Activated CD4-positive, alpha-beta T cell treated with anti-CD3 and anti-CD28 coated beads, Interleukin-10, Interleukin-2, amounts not matched to agents 100 ng/mL and 50 ng/mL, durations not matched to agents 16 hours and 8 hours (primary cell): ENCODE measurements at places on chromosomes 16 and 17.

- DNase-seq, result no peak
Observed at GRCh38 chr17:78345791-78346494, 13.9 kb downstream of the SOCS3 start.

GRCh38 chr17:65902155-65902554 is 289.8 kb downstream of the CEP112 start:
- no peak for DNase-seq

- no peak for DNase-seq
Observed at GRCh38 chr17:3846437-3847164, 555 bp upstream of the NCBP3 start.

DNA sequence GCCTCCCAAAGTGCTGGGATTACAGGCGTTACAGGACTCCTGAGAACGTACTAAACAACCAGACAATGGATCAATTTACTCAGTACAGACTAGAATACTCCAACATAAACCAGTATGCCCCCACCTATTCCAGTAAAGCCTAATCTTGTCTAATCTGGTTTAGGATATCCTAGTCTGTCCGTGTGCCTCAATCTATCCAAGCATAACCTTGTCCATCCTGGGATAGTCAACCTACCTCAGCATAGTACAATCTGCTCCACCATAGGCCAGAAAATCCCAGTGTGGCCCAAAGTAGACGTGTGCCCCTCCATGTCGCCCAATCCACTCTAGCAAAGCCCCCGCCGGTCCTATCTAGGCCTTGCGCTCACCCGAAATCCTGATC is 625 bp downstream of the DVL2 start:
- DNase-seq, result no peak

GRCh38 chr17:43578699-43579565 is 32.8 kb upstream of the ETV4 start:
- DNase-seq, result peak; percentile 58

DNA sequence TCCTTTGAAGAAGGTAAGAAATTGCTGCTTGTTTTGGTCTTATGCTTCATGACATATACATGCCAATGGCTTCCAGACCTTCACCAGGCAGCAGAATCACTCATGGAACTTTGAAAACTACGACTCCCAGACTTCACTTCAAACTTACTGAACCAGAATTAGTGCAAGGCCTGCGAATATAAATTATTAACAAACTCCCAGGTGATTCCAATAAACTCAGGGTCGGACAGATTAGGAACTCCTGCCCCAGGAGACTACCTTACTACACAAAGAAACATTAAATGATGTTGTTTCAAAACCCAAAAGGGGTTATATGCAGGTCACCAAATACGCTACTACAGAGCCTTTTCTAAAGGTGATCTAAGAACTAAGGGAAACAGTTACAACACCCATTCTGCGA is 20.4 kb downstream of the PSME3IP1 start:
- no peak for DNase-seq

GRCh38 chr17:35006961-35007360 is 26.6 kb downstream of the LIG3 start:
- DNase-seq, result no peak

- DNase-seq, result no peak
Observed at GRCh38 chr17:81667754-81668153, 1.2 kb downstream of the CCDC137 start.

DNA sequence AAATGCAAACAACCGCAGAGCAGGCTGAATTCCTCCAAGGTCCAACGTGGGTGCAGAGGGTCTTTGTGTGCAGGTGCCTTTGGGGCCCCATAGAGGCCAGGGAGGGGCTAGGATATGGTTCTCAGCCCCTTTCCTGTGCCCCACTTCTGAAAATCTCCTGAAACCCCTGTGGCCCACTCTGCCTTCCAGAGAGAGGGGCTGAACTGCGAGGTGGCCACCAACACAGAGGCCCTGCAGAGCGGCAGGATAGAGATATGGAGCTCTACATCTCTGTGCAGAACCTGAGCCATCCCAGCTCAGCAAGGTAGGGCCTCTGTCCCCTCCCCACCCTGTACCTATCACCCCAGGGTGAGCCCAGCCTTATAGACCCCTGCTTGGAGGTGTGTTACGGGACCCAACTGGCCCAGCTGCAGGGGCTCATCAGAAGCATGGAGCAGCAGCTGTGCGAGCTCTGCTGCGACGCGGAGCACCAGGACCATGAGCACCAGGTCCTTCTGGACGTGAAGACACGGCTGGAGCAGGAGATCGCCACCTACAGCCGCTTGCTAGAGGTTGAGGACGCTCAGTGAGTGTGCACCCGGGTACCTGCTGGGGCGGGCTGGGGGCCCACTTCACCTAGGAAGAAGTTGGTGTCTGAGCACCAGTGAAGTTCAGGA is 5.5 kb downstream of the USP6 start:
- DNase-seq, result no peak

DNA sequence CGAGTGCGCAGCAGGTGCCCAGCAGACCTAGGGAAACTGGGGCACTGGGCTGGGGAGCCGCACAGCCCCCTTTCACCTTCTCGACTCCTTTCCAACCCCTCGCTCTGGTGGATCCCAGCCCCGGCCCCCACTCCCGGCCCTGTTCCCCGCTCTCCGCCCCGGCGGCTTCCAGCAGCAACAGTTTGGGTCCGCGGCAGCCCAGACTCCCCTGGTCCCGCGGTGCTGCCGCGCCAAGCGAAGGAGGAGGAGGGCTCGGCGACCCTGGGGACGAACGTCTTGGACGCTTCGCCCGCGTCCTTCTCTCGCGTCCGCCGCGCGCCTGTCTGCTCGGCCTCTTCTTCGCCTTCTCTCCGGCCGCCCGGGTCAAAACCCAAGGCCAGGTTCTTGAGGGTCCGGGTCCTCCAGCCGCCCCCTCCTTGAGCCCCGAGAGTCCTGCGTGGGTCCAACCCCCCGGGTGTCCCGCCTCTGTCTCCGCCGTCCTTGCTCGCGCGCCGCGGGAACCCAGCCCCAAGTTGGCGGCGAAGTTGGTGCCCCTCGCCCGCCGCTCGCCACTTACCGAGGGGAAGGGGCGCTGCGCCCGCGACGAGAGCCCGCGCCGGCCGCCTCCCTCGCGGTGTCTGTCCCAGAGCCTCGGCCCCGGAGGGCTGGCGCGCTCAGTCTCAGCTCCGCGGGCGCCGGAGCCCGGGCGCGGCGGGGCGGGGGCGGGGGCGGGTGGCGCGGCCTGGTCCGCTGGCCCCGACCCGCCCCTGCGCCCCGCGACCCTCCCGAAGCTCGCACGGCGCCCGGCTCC is 1.4 kb upstream of the GRIN2C start:
- DNase-seq, result no peak

DNA sequence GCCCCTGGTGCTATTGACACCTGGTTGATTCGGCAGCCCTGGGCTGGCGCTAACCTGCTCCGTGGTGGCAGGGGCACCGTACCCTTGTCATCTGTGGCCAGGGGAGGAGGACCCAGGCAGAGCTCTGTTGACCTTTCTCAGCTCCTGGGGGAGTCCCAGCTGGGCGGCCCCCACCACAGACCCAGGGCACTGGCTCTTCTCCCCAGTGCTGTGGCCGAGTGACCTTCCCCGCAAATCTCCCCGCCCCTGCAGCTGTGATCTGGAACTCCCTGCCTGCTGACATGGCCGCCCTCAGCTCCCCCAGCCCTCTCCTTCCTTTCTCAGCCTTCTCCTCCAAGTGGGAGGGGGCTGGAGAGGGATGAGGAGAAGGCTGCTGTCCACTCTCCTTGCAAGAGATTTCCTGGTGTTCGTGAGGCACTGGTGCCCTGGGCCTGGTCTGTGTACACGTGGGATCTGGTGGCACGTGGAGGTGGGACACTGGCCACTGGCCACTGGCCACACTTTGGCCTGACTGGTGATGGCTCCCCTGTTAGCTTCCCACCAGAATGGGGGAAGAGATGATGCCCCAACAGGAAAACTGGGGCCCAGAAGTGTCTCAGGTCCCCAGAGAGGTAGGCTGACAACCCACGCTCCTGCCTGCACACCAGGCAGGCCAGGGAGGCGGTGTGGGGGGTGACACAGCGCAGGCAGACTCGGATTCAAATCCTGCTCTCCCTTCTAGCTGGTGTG is 8.2 kb downstream of the FMNL1 start:
- DNase-seq, result peak; percentile 38

DNA sequence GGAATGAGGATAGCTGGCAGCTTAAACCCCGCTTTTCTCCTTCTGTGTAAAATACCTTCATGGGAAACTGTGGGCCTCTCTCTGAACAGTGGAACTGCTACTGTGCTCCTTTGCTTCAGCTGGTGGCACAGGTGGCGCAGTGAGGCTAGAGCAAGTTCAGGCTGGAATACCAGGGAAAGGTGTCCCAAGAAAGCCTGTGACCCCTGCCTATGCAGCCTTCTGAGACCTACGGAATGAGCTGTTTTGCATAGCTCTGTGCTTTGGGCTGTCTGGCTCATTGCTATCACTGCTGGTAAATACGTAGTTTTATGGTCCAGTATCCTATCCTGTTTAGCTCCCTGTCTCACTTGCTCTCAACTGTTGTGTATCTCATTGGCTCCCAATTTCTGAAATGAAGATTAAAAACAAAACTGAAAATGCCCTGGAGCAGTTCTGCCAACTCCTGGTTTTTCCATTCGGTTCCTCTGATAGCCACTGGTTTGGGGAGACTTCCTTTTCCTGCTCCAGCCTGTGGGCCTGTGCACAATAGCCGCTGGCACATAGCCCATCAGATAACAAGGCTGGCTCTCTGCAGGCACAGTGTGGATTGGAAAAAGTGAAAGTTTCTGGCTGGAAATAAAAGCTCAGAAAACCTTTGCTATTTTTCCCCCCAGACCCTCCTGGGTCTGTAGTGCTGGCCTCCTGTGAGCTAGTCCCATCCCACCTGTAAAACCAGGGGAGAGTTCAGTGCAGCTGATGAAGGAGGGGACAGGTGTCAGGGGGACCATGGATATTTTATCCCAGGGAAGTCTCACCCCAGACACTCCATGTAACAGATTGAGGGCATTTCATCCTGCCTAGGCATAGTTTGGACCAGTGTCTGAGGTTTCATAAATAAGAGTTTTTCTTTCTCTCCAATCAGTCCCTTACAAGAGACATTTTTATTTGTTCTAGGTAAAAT is 24.0 kb downstream of the LIMD2 start:
- no peak for DNase-seq

GRCh38 chr17:31425282-31426040 is 34.0 kb downstream of the RAB11FIP4 start:
- no peak for DNase-seq

GRCh38 chr17:22459953-22460350 is 767.6 kb downstream of the KCNJ18 start:
- DNase-seq, result no peak

GRCh38 chr16:25570131-25570530 is 121.6 kb upstream of the HS3ST4 start:
- no peak for DNase-seq
